ENCODE measurements at places on chromosomes 11 and 22. TPM values are rescaled to one million over a fixed set of nuclear protein-coding genes. Genes with fewer than 3 reads are reported as not detected.

LRRC55 gene
- total RNA-seq = not detected

MOV10L1 gene
- total RNA-seq = 5.1 TPM

KCNQ1OT1 gene
- total RNA-seq = 7.3 TPM

B3GAT1 gene
- not detected for total RNA-seq

DCDC1 gene
- total RNA-seq = 3.2 TPM

CELSR1 gene
- total RNA-seq = 4.3 TPM

NRXN2 gene
- total RNA-seq = 3.4 TPM

IGLL1 gene
- not detected for total RNA-seq

OR2D2 gene
- total RNA-seq = not detected

HBG1 gene
- not detected for total RNA-seq

TMEM45B gene
- total RNA-seq = not detected

TPBGL gene
- not detected for total RNA-seq

IGLL5 gene
- total RNA-seq = not detected

ZNF195 gene
- total RNA-seq = 18.1 TPM

OR52E8 gene
- not detected for total RNA-seq

KLHL35 gene
- 3.8 TPM for total RNA-seq

FGF4 gene
- 0.08 TPM for total RNA-seq

DUSP8 gene
- total RNA-seq = not detected

ARHGAP32 gene
- total RNA-seq = 20.1 TPM

KCNK4 gene
- total RNA-seq = not detected

TH gene
- not detected for total RNA-seq

PHETA2 gene
- total RNA-seq = 29.8 TPM

CEND1 gene
- total RNA-seq = 1.2 TPM

PRAME gene
- total RNA-seq = not detected

OR51B5 gene
- total RNA-seq = not detected

CCDC116 gene
- total RNA-seq = 0.25 TPM

MYBPC3 gene
- total RNA-seq = not detected

FSHB gene
- not detected for total RNA-seq

OVCH2 gene
- not detected for total RNA-seq

HSPB2 gene
- 3.3 TPM for total RNA-seq

ACCSL gene
- not detected for total RNA-seq

GTSE1 gene
- total RNA-seq = 13.4 TPM

HBE1 gene
- total RNA-seq = not detected

SMC1B gene
- 0.09 TPM for total RNA-seq

SVIP gene
- 4.1 TPM for total RNA-seq

CDHR5 gene
- not detected for total RNA-seq

OSM gene
- total RNA-seq = not detected

SHISA8 gene
- total RNA-seq = not detected

P2RY2 gene
- 0.18 TPM for total RNA-seq

PATE2 gene
- 0.18 TPM for total RNA-seq

RAB3IL1 gene
- total RNA-seq = 50.7 TPM

NXPE1 gene
- not detected for total RNA-seq

C11orf42 gene
- not detected for total RNA-seq

TSGA10IP gene
- not detected for total RNA-seq

MIOX gene
- not detected for total RNA-seq

PCNX3 gene
- 21.8 TPM for total RNA-seq

BIK gene
- total RNA-seq = not detected

ZMAT5 gene
- 10.6 TPM for total RNA-seq

Data from fibroblast of the aortic adventitia (primary cell).